ENCODE measurements at places on chromosomes 3 and 15.

GRCh38 chr15:54803134-54803808 lies 393.5 kb downstream of the RSL24D1 start:
- DNase-seq = no peak

DNA sequence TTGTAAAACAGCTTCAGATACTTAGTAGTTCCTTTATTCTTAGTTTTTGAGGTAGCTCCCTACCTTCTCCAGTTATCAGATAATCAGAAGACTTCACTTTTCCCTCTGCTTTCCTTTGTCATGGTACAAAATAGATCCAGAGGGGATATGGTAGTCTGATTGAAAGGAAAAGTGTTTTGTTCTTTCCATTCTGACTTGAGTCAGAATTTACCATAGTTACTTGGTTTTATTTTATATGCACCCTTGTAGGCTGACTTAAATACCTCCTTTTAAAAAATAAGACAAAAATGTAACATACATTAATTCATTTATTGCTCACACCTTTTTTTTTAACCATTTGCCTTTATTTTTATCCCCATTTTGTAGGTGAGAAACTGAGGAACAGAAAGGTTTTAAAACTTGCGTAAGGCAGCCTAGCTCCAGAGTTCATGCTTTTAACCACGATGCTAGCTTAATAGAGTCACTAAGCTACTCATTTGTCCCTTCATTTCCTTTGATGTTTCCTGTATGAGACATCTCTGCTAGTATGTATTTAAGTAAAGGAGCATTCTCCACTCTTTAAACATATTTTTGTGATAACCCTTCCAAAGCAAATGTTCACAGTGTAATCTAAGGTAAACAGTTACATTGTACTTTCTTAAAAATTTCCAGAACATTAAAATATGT lies 187.5 kb downstream of the KLHL25 start:
- no peak for DNase-seq

- no peak for DNase-seq
These were observed 105.8 kb upstream of the ARL6 start for GRCh38 chr3:97658668-97659285.

- DNase-seq = no peak
These were observed 22.3 kb upstream of the CDCP1 start for GRCh38 chr3:45168451-45168850.

GRCh38 chr3:117052395-117052794 lies 342.8 kb downstream of the TUSC7 start:
- DNase-seq = no peak

DNA sequence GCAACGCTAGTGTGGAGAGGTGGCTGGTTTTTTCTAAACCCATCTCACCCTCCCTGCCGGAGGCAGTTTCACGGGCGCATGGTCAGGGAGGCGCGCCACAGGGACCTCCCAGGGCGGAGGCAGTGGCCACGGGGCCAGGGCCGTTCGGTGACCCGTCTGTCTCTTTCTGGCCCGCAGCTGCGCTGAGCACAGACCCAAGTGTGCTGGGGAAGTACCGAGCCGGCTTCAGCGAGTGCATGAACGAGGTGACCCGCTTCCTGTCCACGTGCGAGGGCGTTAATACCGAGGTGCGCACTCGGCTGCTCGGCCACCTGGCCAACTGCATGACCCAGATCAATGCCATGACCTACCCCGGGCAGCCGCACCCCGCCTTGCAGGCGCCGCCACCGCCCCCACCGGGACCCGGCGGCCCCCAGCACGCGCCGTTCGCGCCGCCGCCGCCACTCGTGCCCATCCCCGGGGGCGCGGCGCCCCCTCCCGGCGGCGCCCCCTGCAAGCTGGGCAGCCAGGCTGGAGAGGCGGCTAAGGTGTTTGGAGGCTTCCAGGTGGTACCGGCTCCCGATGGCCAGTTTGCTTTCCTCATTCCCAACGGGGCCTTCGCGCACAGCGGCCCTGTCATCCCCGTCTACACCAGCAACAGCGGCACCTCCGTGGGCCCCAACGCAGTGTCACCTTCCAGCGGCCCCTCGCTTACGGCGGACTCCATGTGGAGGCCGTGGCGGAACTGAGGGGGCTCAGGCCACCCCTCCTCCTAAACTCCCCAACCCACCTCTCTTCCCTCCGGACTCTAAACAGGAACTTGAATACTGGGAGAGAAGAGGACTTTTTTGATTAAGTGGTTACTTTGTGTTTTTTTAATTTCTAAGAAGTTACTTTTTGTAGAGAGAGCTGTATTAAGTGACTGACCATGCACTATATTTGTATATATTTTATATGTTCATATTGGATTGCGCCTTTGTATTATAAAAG lies 1.8 kb downstream of the HES1 start:
- peak; percentile 50 for DNase-seq

- DNase-seq = no peak
These were observed 417 bp downstream of the HACD2 start for GRCh38 chr3:123584284-123584987.

- no peak for DNase-seq
These were observed 132.7 kb downstream of the SLC25A26 start for GRCh38 chr3:66353530-66353929.

DNA sequence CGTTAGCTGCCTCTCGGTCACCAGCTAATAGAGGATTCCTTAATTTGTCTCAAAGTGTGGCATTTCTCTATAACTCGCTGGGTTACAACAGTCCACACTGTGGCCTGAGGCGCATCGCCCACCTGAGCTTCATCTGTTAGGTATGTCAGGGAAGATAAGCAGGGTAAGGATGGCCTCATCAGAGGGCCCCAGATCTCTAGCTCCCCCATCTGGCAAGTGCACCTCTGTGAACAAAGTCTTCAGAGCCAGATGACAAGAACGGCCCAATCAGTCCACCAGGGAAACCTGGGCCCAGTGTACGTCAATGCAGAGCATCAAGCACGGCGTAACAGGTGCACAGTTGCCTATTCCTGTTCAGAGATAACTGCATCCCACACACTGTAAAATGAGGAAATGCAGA lies 23.2 kb downstream of the FRG2C start:
- DNase-seq = no peak

DNA sequence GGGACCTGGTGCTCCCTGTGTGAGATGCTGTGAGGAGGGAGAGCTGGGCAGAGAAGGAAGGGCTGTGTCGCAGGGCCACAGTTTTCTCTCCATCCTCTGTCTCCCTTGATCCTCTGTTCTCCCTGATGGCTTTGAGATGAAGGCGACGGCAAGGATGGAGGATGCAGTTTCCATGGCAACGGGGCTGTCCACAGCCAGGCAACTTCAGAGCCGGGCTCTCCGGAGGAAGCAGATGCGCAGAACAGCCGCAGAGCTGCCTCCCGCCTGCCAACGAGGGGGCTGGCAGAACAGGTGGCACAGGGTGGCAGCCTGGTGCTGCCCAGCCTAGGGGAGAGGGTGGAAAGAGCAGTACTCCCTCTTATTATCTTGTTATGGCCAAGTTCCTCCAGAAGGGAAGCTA lies 9.9 kb upstream of the GRM2 start:
- DNase-seq = no peak

GRCh38 chr3:187456250-187456649 lies 88.1 kb downstream of the RTP4 start:
- no peak for DNase-seq

- DNase-seq = no peak
These were observed 11.1 kb downstream of the TMEM62 start for GRCh38 chr15:43144512-43144911.

DNA sequence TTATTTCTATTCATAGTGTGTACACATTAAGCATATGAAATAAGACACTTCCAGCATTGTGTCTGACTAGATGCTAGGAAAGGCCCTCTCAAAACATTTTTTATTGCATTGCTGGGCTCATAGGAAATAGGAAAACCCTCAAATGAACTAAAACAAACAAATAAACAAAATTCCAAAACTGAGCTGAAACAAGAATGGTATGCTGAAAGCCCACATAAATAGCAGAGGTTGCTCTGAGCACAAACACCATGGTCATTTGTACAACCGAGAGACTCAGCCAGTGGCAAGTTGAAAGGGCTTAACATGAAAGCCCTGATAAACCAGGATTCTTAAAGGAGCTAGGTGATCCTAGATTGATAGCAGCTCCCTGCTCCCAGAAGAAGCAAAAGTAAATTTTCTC lies 310.0 kb upstream of the WNT5A start:
- DNase-seq = no peak

DNA sequence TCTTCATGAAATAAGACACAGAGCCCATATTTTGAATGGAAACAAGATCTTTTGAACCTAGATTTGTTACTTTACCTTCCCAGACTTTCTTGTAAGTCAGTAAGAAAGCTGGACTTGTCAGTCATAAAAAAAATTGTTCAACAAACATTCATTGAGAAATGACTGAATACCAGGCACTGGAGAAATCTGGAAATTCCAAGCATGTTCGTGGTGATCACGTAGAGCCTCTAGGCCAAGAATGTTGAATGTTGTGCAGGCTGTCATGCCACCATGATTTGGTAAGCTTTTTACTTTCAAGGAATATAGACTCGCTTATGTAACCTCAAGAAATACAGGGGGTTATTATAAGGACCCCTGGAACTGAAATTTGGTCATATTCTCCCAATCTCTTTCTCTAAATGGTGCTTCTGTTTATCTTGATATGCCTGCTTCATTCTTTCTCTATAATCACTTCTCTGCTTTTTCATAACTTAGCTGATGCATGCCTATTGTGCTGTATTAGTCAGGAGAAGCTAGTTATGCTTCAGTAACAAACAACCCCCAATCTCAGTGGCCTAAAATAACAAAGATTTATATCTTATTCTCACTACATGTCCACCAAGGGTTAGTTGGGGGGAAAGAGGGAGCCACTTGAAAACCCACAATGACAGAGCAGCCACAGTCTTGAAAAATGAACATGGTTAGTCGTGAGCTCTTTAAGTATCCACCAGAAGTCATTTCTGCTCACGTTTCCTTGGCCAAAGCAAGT lies 3.4 kb upstream of the TPM1 start:
- DNase-seq = no peak

GRCh38 chr3:38131621-38132369 lies 5.1 kb downstream of the ACAA1 start:
- peak; percentile 41 for DNase-seq

- DNase-seq = no peak
These were observed 80.0 kb downstream of the CORO2B start for GRCh38 chr15:68658641-68659358.

DNA sequence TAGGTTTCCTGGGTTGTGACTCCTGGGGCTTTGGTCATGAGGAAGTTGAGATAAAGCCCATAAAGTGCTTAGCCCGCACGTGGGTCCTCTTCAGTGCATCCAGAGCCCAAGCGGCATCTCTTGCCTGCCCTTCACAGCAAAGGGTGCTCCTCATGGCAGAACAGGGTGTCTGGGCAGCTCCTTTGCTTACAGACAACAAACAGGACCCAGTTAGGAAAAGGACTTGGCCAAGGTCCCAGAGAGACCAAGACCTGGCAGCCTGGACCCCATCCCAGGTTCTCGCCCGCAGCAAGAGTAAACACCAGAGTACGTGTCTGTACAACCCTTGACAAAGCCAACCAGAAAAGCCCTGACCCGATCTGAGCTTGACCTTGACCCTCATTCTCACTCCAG lies 27.0 kb downstream of the ALS2CL start:
- DNase-seq = no peak

DNA sequence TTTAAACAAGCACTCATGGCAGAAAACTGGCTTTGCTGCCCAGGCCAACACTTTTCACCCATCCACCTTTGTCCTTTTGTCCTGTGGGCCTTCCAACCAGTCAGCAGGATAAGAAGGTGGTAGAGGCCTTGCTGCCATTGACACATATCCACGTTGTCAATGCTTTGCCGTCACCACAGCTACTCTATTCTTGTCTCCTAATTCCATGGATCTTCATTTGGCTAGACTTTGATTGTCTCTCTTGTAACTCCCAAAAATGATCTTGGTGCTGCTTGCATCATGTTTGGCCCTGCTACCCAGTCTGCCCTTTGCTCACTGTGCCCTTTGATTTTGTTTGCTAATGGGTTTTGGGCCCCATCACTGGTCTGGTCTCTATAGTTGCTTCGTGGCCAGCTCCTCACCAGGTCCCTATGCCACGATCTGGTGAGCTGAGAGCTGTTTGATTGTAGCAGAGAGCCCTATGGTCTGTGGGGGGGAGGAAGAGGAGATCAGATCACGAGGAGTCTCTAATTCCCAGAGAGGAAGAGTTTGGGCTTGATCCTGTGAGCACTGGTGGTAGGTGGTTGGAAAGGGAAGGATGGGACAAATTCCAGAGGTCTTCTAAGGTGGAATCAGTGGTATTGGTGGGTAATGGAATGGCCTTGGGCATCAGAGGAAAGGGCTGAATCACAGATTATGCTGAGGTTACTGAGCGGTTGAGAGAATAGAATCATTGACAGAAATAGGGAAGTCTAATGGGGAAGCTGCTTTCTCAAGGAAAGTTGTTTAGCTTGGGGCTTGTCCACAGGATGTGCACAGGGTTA lies 40.3 kb downstream of the ABHD2 start:
- DNase-seq = no peak

GRCh38 chr15:59180945-59181600 lies 25.6 kb upstream of the LDHAL6B start:
- DNase-seq = no peak

DNA sequence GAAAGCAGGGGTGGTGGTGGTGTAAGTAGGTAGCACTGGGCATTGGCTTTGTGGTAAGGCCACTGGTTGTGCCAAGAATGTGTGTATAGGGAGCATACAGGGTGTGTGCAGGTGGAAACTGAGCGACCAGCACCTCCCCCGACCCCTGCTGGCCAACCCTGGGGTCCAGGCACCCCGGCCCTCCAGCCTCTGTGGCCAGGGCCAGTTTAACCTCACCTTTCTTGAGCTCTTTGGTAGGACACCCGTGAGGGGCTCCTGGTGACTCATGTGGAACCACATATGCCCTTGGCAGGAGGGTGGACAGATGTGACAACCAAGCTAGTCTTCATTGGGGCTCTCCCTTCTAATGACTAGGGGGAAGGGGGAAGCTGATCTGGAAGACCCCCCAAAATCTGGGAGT lies 19.5 kb downstream of the SHF start:
- DNase-seq = no peak

DNA sequence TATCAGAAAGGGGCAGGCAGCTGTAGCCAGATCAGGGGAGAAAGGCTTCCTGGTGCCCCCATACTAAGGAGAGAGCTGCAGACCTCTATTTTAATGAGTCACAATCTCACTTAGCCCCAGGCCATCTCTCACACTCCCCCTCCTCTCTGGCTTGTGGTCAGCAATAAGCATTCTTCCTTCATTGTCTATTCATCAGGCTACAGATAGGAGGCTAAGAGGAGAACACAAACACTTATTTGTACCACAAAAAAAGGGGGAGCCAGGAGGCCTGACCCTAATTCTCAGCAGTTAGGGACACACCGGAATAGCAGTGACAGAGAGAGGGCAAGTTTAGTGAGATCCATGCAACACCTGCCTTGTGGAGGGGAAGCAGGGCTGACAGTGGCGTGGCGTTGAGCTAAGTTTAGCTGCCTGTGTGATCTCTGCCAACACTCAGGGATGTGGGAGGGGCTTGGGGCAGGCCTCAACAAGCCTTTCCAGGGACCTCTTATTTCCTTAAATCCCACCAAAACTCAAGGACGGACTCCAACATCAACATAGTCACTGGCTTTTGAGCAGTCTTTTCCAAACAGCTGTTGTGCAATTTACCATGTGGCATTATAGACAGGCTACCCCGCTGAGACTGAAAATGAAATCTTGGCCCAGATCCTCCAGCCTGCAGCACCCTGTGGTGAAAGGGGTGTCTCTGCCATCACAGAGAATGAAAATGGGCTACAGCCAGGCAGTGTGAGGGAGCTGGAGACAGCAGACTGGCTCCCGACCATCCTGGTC lies 191.9 kb upstream of the TSC22D2 start:
- no peak for DNase-seq

- no peak for DNase-seq
These were observed 191.4 kb upstream of the HES1 start for GRCh38 chr3:193944518-193944884.

GRCh38 chr3:38579141-38579540 lies 70.3 kb downstream of the SCN5A start:
- no peak for DNase-seq
